ENCODE measurements at places on chromosomes 4 and X.
A peak's percentile ranks its signal among the peaks of the same experiment; 100 is the strongest.

DNA sequence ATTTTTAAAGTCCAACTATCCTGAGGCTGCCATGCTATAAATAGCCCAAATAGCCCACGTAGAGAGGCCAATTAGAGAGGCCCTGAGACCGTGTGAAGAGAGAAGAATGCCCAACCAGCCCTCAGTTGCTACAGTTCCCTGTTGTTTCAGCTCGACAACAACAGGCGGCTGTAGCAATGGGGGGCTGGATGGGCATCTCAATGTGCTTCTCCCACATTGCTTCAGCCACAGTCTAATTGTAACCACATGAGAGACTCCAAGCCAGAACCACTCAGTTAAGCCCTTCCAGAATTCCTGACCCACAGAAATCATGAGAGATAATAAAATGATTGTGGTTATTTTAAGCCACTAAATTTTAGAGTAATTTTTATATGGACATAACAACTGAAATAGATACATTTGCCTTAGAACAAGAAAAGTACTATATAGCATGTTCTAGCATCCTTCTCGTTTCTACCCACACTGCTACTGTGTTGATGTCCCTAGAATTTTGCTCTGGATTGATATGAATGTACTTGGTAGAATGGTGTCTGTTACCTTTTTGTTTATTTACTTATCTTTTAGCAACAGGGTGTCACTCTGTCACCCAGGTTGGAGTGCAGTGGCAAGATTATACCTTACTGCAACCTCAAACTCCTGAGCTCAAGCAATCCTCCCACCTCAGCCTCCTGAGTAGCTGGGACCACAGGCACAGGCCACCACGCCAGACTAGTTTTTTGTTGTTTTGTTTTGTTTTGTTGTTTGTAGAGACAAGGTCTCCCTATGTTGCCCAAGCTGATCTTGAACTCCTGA, 436.4 kb downstream of the BCOR start:
- DNase-seq, result no peak

- DNase-seq, result no peak
These were observed 1.1 kb downstream of the HSPA4L start for GRCh38 chr4:127783026-127783769.

- DNase-seq, result no peak
These were observed 65.4 kb upstream of the NKX1-1 start for GRCh38 chr4:1471443-1472147.

- no peak for DNase-seq
These were observed 709.1 kb upstream of the FAM241A start for GRCh38 chr4:111435986-111436744.

GRCh38 chr4:146335763-146336409, 121.5 kb downstream of the REELD1 start:
- DNase-seq, result no peak

DNA sequence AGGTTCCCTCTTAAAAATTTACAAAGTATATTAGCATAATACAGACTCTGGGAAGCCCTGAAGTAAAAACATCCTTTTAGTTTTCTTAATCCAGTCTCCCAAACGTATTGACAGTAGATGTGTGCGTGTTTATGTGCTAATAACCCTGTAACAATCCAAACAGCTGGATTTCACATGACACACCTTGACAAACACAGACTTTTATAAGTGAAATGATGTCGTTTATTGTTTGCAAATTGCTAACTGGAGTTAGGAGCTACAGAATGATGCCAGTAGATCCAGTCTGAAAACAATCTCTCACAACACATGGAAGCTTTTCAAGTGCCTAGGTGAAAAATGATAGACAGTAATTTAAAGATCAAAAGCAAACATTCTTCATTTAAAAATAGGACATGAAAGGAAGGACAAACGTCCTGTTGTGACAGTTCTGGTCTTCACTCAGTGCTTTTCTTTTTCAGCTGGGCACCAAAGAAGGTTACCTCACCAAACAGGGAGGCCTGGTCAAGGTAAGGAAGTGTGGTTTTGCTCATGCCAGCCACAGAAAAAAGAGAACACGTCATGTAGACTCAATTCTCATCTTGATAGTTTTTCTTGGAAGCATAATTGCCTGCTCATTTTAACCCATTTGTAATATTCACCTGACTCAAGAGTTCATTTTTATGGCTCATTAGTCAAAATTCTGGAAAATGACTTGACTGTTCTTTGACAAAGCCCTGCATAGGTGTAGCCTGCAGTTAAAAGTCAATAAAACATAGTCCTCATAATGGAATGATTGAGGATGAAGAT, 32.9 kb downstream of the LAMTOR3 start:
- no peak for DNase-seq

- no peak for DNase-seq
These were observed 656.3 kb downstream of the RPA4 start for GRCh38 chrX:97539970-97540519.

DNA sequence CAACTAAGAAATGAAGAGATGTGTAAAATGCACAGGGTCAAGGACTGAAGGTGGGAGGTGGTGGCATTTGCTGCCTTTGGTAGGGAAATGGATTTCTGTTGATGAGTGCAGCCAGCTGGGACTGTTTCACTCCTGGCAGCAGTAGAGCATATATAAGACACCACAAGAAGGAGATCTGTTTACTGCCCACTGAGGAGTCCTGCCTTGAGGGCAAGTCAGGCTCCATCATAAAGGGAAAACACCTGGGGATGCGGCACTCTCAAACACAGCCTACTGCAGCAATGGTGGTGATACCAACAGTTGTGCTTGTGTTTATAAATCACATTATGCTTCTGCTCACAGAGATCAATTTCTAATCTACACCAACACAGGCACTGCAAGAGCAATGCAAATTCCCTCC, 222.1 kb downstream of the TACR3 start:
- DNase-seq, result no peak

GRCh38 chrX:71168134-71168533, 23.5 kb downstream of the NLGN3 start:
- DNase-seq, result no peak

DNA sequence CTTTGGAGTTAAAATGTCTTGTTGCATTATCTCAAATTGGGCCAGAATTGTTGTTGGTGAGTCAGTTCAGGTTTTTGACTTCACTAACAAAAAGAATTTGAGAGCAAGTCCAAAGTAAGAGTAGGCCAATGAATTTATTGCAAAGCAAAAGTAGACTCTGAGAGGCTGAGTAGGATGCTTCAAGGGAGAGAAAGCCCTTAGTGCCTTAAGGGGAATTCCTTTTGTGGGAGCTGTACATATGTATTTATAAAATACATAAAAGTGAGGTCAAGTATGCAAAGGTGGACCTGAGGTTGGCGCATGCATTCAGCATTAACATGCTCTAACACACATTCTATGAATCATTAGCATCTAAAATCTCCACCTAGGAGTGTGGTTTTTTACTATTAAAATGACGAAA, 565.4 kb downstream of the GRXCR1 start:
- DNase-seq, result no peak

GRCh38 chr4:69951602-69952001, 13.9 kb downstream of the CSN2 start:
- no peak for DNase-seq

DNA sequence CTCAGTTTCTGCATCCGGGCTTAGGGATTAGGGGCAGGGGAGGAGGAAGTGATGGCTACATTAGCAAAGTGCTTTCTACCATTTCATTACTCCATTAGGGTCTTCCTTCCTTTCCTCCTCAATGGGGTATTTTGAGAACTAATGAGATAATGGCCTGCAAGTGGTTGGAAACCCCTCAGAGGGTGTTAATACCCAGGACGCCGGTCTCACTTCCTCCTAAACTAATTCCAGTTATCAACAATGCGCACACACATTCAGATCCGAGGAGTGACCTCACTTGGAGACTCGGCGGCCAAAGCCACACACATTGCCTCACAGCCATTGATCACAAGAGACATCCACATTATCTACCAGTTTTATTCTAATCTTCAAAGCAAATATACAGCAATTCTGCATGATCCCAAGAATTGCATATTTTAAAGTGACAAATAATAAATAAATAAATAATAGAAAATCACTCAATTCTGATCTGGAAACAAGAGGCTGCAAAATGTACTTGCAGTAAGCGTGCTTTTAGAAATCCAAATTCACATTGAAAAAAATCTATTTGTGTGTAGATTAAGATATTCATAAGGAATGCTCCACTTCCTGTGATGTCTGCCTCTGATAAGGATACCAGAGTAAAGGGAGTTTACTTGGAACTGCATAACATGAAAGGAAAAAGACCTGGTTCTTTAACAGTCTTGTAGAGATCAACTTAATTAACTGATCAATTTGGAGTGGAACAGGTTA, 329.1 kb downstream of the FBXW7 start:
- no peak for DNase-seq

GRCh38 chr4:5144384-5144783, 93.1 kb downstream of the STK32B start:
- no peak for DNase-seq

- DNase-seq, result no peak
These were observed 2264.0 kb downstream of the ARAP2 start for GRCh38 chr4:33980361-33980760.

GRCh38 chr4:137421796-137422195, 110.5 kb downstream of the PCDH18 start:
- DNase-seq, result no peak

DNA sequence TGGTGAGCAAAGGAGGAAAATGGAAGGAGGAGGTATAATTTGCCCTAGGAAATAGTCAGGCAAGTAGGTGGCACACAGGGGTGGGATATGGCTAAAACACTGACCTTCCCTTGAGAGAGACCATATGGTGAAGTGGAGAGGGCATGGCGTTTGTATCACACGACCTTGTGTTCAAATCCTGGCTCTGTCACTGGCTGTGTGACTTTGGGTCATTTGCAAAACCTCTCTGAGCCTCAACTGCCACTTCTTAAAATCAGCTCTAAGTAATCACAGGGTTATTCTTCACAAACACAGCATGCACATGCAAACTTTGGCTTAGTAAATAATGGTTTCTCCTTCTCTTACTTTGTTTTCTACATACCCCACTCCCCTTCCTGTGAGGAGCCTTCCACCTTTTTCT, 8.7 kb downstream of the PDGFRA start:
- no peak for DNase-seq

DNA sequence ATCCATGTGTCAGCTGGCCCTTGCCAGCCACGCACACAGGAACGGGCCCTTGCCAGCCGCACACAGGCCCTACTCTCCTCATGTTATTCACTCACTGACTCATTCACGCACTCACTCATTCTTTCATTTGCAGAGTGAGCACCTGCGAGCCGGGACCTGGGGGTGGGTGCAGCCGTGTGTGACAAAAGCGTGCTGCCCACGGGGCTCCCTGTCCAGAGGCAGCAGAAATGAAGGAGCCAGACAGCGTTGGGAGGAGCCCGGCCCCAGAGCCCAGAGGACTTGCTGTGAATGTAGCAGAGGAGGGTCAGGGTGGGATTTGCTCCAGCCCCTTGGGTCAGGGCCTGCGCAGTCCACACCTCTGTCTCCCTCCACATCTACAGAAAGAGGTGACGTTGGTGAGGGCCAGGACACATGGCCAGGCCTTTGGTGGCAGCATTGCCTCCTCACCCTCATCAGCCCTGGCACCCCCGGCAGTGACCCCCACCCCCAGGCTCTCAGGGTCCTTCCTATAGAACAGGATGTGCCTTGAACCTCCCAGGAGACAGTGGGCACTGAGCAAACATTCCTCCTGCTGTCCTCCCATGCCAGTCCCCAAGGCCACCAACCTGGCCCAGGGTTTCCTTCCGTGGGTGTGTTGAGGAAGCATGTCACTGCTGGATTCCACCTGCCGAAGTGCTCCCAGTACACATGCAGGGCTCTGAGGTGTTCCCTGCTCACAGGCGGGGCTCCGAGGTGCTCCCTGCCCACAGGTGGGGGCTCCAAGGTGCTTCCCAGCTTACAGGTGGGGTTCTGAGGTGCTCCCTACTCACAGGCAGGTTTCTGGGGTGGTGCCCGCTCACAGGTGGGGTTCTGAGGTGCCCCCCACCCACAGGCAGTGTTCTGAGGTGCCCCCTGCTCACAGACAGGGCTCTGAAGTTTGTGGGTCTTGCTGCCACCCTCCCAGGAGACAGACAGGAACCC, 105.7 kb downstream of the HMX1 start:
- DNase-seq, result no peak

DNA sequence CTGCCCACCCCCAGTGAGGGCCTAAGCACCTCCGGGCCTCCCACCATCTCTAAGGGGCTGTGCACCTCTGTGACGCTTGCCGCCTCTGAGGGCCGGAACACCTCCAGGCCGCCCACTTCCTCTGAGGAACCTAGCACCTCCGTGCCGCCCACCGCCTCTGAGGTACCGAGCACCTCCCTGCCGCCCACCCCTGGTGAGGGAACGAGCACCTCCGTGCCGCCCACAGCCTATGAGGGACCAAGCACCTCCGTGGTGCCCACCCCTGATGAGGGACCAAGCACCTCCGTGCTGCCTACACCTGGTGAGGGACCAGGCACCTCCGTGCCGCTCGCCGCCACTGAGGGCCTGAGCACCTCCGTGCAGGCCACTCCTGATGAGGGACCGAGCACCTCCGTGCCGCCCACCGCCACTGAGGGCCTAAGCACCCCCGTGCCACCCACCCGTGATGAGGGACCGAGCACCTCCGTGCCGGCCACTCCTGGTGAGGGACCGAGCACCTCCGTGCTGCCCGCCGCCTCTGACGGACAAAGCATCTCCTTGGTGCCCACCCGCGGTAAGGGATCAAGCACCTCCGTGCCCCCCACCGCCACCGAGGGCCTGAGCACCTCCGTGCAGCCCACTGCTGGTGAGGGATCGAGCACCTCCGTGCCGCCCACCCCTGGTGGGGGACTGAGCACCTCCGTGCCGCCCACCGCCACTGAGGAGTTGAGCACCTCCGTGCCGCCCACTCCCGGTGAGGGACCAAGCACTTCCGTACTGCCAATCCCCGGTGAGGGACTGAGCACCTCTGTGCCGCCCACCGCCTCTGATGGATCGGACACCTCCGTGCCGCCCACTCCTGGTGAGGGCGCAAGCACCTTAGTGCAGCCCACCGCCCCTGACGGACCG, 977 bp downstream of the MAGEE1 start:
- DNase-seq, result peak; percentile 23

GRCh38 chrX:138791551-138791950, 80.0 kb upstream of the FGF13 start:
- no peak for DNase-seq

GRCh38 chr4:25638806-25639205, 16.8 kb upstream of the SLC34A2 start:
- no peak for DNase-seq

DNA sequence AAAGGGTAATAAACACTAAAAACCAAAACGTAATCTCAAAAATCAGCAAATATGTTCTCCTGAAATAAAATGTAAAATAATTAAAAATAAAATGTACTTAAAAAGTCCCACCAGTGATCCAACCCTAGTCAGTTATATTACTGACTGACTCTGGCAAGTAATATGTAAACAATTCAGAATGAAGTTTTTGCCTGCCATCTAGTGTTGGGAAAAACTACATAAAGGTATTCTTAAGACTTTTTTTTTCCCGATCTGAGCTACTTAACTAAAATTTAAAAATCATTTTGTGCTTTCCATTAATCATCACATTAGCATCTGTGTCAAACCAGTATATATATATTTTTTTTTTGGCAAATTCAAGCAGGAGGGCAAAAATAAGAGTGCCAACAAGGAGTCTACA, 24.0 kb downstream of the RCHY1 start:
- DNase-seq, result no peak

Data from stimulated activated CD8-positive, alpha-beta memory T cell treated with anti-CD3 and anti-CD28 coated beads, Interleukin-15, amount 100 ng/mL, for 4 hours (primary cell).